CD4-positive, alpha-beta T cell treated with Interleukin-4 for 4 hours (primary cell): ENCODE measurements at places on chromosomes 3 and 15.

DNA sequence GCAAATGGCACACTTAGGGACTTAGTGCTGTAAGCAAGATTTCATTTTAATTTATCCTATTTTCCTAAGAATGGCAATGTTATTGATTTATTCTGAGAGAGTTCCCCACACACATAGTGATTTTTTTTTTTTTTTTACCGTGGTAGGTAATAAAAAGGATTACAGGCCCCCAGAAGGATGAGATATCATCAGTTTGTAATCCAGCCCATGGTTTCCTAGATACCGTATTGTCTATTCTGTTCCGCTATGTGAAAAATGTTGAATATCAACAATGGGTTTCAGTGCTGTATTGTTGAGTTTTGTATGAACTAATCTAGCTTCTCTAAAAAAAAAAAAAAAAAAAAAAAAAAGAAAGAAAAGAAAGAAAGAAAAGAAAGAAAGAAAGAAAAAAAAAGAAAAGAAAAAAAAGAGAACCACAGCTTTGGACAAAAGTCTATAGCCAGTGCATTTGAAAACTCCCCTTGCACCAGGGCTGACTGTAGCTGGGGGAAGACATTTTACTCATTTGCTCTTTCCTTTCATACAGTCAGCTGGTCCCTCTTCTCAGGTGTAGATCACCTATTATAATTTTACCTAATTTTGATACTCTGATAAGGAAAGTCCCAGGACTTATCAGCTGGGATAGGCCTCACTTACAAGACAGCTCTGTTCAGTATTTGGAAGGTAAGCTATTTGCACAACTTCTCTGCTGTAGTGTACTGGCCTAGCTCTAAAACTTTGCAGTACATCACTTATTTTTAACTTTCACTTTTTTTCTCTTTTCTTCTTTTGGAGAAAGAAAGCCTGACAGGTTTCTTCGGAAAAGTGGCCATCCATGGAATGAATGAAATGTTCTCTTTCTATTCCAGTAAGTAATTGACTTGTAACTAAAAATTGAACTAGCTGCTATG is 101.4 kb upstream of the SOX2 start:
- DNase-seq = no peak

GRCh38 chr3:1578124-1578806 is 485.4 kb downstream of the CNTN6 start:
- no peak for DNase-seq

GRCh38 chr3:155497930-155498647 is 204.6 kb upstream of the STRIT1 start:
- DNase-seq = no peak

GRCh38 chr3:34864011-34864410 is 775.3 kb upstream of the ARPP21 start:
- no peak for DNase-seq
